Stimulated activated CD8-positive, alpha-beta memory T cell treated with anti-CD3 and anti-CD28 coated beads, Interleukin-15, amount 100 ng/mL, for 1 hour (primary cell): ENCODE measurements at places on chromosomes 13 and 19.
A peak's percentile ranks its signal among the peaks of the same experiment; 100 is the strongest.

- no peak for DNase-seq
These were observed 91.8 kb downstream of the WTIP start for GRCh38 chr19:34573226-34573864.

GRCh38 chr13:21686751-21687391 lies 16.0 kb downstream of the FGF9 start:
- no peak for DNase-seq

DNA sequence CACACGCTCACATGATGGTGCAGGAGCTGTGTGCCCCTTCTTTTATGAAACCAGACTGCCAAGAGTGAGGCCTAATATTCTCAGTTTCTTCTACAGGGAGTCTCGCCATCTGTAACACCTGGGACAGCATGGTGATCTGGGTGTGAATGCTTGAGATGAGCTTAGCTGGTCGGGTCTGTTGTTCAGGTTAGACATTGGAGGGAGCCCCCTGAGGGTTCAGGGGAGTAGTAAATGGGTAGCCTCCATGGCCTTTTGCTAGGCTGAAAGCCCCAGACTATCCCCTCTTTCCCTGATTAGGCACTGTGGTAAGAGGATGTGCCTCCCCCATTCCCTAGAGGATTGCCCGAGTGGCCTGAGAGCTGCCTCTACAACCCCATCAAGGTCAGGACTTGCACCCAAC lies 1916.1 kb downstream of the PCDH9 start:
- DNase-seq = no peak

DNA sequence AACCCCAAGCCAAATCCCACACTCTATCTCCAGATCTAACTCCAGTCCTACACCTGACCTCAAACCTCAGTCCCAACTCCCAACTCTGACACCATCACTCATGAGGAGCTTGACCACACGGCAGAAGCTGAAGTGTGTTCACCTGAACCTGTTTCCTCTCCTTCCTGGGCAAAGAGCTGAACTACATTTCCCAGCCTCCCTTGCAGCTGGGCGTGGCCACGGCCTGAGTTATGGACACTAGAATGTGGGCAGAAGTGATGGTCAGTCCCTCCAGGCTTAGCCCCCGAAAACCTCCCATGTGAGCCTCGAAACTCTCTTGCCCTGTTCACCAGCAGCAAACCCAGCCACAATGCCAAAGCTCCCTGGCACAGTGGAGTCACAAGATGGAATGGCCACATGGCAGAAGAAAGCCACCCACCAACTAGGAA lies 19.5 kb upstream of the MEIS3 start:
- DNase-seq = no peak

GRCh38 chr19:12757544-12758274 lies 6.1 kb downstream of the BEST2 start:
- DNase-seq = peak; percentile 19

GRCh38 chr13:113211774-113212173 lies 2.4 kb downstream of the CUL4A start:
- no peak for DNase-seq

DNA sequence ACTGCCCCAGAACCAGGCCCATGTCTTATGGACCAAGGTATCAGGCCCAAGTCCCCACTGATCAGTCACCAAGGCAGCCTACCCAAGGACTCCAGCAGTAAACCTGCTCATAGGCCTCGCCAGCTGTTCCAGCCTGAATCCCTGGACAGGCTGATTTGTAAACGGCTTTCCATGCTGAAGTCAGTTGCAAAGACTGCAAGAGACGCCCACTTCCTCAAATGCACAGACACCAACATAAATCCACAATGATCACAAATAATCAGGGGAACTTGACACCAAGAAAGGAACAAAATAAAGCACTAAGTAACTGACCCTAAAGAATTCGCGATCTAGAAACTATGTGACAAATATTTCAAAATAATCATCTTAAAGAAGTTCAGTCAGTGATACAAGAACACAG lies 75.2 kb downstream of the RXFP2 start:
- no peak for DNase-seq

- no peak for DNase-seq
These were observed 3.1 kb downstream of the AKAP11 start for GRCh38 chr13:42275098-42275471.

GRCh38 chr13:99464441-99464949 lies 36.8 kb upstream of the TM9SF2 start:
- no peak for DNase-seq

DNA sequence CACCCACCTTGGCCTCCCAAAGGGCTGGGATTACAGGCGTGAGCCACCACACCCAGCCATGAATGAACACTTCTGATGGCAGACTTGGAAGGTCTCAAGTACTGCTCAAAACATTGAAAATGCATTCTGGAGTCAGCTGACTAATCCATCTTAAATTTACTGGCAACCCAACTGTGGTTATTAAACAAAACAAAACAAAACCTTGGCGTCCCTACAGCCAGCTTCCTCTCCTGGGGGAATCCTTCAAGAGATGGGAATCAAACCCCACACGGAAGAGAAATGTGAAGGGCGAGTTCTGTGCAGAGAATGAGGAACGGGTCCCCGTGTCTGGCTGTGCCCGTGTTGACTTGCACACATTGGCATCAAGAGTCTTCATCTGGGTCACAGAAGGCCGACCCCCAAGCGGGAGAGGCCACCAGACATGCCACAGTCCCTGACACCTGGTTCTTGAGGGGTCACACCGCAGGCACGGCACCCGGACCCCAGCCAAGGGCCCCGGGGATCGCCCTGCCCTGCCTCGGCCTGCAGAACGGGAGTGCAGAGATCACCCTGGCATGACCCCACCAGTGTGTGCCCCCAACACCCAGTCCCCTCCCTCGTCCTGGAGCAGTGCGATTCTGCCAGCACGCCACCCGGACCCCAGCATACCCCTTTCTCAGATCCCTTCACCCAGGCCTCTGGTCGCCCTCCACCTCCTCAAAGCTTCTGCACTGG lies 3.2 kb downstream of the MAP2K2 start:
- no peak for DNase-seq

- no peak for DNase-seq
These were observed 4.1 kb downstream of the CYP4F3 start for GRCh38 chr19:15644816-15645215.

DNA sequence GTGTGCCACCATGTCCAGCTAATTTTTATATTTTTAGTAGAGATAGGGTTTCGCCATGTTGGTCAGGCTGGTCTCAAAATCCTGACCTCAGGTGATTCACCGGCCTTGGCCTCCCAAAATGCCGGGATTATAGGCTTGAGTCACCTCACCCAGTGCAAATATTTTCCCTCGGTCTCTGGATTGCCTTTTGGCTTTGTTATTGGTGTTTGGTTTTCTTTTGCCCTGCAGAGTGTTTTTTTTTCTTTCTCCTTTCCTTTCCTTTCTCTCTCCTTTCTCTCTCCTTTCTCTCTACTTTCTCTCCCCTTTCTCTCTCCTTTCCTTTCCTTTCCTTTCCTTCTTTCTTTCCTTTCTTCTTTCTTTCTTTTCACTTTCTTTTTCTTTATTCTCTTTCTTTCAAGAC lies 33.2 kb downstream of the KDM4B start:
- DNase-seq = no peak

GRCh38 chr13:36363366-36363863 lies 17.2 kb upstream of the SPART start:
- DNase-seq = no peak

DNA sequence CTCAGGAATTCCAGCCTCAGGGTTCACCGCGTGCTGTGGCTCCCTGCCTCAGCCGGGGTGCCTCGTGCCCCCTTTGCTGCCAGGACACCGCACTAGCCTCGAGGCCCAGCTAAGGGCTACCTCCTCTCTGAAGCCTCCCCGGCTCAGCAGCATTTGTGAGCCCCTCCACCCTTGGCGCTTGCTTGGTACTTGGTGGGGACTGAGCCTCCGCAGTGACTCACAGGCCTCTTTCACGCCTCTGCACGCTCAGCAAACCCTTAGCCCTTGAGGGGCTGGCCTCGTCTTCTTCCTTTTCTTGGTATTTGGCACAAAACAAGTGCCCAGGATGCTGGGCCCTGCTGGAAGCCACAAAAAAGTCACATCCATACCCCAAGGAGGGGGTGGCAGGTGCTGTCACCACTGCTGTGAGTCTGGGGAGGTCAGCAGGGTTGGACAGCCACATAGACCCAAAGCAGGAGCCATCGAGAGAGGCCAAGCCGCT lies 85.4 kb upstream of the TM9SF2 start:
- DNase-seq = no peak

- no peak for DNase-seq
These were observed 28.3 kb downstream of the CEBPA start for GRCh38 chr19:33273881-33274662.

DNA sequence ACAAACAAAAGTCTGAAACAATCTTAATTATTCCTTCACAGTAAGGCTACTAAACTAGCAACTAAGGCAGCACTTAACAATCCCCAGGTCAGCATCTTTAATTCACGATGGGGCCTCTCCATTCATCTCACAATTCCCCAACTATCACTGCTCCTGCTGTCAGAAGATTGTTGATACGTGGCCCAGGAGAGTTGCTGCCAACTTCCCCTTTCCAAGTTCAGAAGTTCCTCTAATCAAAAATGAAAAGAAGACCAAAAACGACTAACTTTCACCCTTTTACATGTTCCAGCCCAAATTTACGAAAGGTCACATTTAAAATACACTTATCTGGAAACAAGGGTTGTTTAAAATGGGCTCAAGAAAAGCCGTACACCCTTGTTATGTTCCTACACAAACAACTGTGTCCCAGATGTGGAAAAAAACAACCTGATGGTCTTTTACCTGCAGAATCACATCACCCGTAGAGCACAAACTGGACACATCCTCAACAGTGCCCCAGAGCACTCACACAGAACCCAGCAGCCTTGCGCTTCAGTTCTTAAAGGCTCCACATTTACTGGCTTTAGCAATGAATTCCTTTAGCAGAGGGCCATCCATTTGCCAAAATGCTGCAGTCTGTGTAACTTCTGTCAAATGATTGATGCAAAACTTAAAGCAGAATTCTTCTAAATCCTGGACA lies 38.0 kb downstream of the PHF11 start:
- no peak for DNase-seq

DNA sequence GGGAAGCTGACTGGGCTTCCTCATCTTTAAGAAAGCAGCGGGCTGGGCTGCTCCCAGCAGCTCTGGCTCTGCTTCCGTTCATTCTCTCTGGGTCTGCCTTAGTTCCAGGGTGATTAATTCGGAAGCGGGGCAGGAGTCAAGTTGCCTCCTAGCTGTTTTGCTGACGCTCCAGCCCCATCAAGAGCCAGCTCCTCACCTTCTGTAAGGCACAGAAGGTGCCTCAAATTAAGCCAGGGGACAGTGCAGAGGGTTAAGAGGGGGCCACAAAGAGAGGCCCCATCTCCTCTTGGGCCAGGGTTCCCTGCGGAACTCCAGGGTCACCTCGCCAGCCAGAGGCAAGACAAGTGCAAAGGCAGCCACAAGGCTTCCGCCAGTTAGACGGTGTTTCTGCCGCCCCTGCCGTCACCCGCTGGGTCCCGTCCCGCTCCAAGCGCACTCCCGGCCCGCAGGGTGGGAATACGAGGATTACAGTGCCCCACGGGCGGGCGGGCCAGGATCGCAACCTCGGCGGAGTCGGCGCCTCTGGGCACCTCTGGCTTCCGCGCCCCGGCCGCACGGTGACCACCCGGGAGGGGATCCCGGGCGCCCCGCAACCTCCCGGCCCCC lies 508 bp downstream of the SLC15A1 start:
- DNase-seq = no peak

DNA sequence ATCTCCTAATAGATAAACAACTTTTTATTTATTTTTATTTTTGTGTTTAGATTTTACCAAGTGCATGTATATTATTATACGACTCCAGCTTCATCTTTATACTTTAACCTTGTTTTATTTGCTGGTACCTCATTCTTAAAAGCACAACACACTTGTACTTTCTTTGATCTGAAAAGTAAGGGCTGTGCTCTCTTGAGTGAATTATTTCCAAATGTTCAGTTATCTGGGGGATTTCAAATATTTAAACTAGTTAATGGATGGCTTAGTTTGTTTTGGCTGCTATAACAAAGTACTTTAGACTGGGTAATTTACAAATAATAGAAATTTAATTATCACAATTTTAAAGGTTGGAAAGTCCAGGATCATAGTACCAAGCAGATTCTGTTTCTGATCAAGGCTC lies 1148.2 kb upstream of the PCDH9 start:
- no peak for DNase-seq

- DNase-seq = no peak
These were observed 22.4 kb upstream of the RNASEH2B start for GRCh38 chr13:50887151-50887550.

- DNase-seq = no peak
These were observed 151.5 kb downstream of the KLF5 start for GRCh38 chr13:73210218-73210883.

- DNase-seq = no peak
These were observed 50.4 kb downstream of the TEX29 start for GRCh38 chr13:111370570-111371535.

GRCh38 chr19:16398530-16399249 lies 73.1 kb downstream of the EPS15L1 start:
- no peak for DNase-seq

- no peak for DNase-seq
These were observed 211.8 kb downstream of the RBM26 start for GRCh38 chr13:79194272-79194671.

DNA sequence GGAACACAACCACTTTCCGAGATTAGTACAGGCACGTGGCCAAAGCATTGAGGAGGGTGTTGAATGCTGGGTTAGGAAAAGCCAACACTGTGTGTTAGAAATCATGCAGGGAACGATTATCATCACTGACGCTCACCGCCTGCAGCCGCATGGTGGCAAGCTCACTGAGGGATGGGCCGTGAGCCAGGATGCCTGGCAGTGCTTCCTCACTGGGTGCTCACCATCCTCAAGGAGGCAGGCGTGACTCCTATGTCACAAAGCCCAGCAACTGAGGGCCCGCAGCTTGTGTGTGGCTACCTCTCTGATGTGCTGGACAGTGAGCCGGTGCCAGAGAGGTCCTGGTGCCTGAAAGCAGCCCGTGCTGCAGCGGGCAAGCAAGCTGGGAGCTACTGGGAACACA lies 30.4 kb upstream of the TIMM44 start:
- DNase-seq = no peak

DNA sequence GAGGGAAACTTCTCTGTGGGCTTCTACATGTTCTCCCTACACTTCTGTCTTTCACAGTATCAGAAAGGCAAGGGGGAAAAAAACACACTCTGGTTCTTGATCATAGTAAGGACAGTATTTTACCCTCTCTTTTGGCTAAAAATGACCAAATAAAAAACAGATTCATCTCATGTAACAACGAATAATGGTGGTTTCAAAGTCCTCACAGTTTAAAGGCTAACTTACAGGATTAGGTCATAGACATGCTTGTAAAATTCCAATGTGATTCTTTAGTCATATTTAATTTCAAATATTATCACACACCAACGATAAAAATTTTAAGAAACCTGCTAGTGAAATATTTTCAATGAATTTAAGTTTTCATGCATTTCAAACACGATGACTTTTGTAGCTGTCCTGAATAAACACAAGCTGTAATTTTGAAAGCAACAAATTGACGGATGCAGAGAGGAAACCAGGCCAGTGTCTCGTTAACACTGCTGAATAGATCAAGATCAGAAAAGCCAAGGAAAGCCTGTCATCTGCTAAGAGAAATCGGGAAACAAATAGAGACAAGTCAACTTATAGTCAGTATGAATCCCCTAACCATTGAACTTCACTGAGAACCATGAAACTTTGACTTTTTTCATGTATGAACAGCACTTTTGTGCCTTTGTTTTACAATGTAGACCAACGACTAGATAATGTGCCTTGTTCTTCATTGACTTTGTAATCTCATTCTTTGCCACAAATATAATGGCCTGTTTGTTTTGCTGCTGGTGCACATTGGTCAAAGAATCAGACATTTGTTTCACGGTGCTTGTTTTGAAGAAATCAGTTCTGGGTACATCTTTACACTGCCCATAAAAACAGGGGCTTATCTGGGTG lies 22.0 kb downstream of the MBNL2 start:
- no peak for DNase-seq
